ENCODE measurements at places on chromosomes 1 and 21.

DNA sequence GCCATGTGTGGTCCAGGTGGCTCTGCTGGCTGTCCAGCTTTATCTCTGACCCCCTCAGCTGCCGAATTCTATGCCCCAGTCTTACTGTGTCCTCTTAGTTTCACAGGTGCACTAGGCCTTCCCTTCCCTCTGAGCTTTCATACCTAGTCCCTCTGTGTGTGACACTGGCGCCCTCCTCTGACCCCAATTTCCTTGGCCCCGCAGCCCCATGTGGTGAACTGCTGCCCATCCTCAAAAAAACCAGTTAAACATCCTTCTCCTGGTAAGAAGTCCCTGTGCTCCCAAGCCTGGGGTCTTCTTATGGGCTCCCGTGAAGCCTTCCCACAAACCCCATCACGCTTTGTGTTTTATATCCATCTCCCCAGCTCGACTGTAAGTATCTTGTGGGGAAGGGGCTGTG is 93.9 kb upstream of the TSPAN2 start:
- DNase-seq: no peak

DNA sequence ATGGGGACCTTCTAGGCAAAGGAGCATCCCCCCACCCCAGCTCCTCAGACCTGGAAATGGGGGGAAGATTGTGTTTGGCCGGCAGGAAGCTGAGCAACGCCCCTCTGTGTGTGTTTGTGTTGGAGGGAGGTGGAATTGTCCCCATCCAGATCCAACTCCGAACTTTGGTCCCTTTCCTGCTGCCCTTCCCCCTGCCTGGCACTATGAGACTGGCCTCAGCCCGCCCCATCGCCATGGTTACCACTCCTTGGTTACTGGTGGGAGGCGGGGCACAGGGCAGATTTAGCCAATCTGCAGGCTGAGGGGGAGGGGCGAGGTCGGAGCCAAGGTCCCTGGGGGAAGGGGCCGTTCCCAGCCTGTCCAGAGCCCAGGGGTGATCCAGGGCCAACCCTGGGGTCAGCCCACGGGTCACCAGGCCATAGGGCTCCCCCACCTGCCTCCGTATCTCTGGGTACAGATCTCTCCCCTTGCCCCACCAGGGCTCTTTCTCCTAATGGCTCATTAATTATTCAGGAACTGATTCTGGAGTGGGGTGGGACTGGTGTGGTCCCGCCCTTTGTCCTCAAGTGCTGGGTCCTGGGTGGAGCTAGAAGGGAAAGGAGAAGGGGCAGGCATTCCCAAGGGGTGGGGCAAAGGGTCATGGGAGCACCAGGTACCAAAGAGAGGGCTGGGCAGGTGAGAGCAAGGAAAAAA is 15.2 kb downstream of the PTPRF start:
- DNase-seq: no peak

- DNase-seq: no peak
Observed at GRCh38 chr1:76426606-76427005, 352.1 kb downstream of the ST6GALNAC3 start.

GRCh38 chr1:24900985-24901781 is 28.9 kb downstream of the RUNX3 start:
- DNase-seq: no peak

- DNase-seq: peak; percentile 92
Observed at GRCh38 chr1:115469703-115470476, 131.8 kb upstream of the NGF start.

DNA sequence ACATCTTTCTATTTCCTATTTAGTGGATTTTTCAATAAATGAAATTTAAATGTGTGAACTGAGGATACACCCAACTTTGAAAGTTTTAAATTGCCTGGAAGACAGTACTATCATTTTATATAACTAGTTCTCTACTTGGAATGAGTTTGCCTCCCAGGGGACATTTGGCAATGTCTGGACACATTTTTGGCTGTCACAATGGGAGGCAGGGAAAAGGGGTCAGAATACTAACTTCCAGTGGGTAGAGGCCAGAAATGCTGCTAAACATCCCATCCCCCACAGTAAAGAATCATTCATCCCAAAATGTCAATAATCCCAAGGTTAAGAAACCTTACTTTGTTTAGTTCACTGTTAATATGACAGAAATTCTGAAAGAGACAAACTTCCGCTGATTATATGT is 13.2 kb upstream of the NRAS start:
- DNase-seq: no peak

DNA sequence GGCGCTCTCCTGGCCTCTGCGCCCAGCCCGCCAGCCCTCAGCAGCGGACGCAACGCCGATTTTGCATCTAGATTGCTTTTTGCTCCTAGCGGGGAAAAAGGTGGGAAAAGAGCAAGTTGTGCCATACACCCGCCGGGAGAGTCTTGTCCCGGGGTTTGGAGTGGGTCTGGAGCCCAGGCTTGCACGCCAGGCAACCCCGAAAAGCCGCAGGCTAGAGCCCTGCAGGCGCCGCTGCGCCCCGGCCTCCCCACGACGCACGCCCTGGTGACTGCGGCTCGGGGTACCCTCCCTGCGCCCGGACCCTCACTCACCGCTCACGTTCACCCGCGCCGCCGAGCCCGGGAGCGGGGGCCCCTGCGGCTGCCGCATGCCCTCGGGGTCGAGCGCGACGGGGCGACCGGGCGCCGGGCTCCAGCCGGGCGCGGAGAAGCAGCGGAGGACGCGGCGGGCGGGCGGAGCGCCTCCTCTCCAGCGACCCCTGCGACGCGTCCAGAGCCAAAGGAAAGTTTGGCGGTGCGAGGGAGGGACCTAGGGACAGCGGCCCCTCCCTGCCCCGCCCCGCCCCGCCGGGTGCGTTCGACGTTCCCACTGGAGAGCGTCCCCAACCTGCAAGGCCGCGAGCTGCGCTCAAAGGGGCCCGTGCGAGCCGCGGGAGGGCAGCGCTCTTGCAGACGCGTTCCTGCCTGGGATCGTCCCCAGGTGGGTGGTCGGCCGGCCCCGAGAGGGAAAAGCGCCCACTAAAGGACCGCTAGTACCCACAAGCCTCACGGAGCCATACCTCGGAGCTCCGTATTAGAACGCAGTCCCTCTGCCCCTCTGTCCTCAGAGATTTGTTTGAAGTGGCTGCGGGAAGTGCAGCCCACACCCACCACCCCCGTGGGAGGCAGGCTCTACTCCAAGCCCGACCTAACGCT is at the start of gene LPAR3:
TSS of gene LPAR3 (minus strand) at position 502 of the 914 bp plus-strand sequence. CDS start 27,086 bp downstream, outside the sequence.
- DNase-seq: no peak
